Hematopoietic multipotent progenitor cell treated with erythropoietin and hydrocortisone succinate and interleukin-3 and kit ligand, for 4 days (in vitro differentiated cells): ENCODE measurements at places on chromosomes 2 and 18.

DNA sequence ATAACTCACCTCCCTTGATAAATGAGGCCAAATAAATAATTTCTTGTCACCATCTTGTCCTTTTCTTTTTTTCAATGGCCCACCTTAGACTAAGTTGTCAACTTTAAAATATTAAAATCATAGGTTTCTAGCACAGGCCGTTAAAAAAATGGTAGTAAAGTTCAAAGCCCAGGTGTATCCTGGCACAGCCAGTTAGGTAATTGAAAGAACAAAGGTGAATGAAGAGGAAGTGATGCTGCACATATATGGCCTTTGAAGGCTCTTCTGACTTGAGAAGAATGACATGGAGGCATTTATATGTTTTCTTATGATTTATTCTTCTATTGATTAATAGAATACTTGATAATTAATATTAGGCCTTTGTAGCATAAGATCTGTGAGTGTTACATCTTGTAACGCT is 208.7 kb downstream of the PTPRM start:
- DNase-seq, result no peak

DNA sequence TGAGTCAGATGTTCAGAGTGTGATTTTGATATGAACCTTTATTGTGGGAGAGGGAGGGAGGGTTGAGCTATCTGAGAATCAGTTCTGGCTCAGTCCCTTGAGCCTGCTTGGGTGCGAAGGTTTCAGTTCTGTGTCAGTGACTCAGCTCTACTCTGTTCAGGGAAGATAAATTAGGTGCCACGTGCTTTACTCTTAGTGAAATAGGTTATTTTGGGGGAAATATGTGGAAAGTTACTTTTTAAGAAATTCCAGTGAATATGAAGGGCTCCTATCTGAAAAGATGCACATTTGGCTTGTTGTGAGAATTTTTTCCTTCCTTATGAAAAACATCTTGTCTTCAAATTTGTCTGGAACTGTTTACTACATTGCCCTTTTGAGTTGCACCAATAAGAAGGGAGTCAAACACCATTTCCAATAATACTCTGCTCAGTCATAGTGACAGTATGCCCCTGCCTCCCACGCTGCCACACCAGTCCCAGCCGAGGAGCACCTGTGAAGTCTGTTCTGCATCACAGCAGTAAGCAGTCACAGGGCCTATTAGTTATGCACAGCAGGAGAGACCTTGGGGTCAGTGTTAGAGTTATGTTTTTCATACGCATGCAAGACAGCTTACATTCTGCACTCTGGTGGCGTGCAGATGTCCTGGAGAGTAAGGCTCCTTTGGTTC is 32.8 kb upstream of the DNAH7 start:
- peak; percentile 83 for DNase-seq

DNA sequence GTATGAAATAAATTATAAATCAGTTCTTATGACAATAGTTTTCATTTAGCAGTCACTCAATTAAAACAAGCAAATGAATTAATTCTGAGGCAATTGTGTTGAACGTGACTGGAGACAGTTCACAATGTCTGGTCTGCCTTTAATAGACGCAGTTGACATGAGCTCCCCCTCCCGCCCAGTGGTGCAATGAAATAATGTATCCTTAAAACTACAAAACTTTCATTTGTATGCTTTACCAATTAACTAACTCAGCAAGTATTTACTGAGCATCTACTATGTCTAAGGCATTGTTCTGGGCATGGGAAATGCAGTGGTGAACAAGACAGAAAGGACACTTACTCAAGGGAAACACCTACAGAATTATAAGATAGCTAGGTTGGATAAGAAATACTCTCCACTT is 3.5 kb upstream of the DSC2 start:
- no peak for DNase-seq

- DNase-seq, result no peak
These were observed 205.7 kb upstream of the APCDD1 start for GRCh38 chr18:10248738-10249137.

DNA sequence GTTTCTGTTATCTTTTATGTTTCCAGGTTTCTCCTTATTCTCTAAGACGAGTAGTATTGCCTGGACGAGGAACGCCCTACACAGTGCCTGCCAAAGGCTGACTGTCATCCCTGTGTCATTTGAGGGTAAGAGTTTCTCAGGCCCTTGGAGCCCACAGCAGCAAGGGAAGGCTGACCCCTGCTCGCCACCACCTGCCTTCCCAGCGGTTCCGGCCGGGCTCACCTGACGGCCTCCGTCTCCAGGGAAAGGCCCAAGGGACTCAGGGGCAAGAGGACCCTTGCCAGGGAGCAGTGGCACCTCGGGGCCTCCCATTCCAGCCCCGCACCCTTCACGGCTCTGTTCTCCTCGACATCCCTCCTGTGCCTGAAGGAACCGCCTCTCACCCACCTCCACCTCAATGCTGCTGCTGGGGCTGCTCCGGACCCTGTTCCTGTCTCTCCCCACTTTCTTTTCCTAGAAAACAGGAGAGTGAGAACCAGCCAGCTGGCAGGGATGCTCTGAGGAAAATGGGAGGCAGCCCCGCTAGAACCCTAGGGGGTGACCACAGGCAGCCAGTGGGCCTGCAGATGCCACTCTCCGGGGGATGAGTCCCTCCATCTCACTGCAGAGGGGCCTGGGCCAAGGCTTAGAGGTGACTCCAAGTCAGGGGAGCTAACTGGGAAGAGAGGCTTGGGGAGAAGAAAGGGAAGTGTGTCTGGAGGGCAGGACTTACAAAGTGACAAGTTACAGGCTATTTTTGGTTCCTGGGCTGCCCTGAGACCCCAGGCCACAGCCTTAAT is 1.9 kb downstream of the LIMS2 start:
- no peak for DNase-seq

GRCh38 chr2:44547718-44548117 is 186.0 kb downstream of the CAMKMT start:
- peak; percentile 36 for DNase-seq

- no peak for DNase-seq
These were observed 60.1 kb downstream of the SPIRE1 start for GRCh38 chr18:12597760-12598159.

GRCh38 chr18:10579079-10579867 is 53.4 kb downstream of the NAPG start:
- no peak for DNase-seq

DNA sequence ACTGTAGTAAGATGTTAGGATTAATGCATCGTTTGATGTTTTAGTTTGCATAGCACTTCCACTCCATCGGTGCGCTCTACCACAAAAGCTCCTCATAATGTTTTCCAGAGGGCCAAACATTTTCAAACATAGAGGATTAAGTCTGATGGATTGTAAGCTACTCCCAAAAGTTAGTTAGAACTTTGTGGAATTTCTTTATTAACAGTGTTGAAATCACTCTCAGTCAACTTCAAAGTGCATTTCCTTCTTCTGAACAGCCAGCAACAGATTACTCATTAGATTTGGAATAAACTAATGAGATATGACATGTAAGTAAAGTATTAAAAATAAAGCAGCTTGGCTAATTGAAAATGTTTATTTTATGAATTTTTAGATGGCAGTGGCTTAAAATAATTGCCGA is 30.1 kb upstream of the CTAGE1 start:
- DNase-seq, result no peak

GRCh38 chr2:163595028-163595427 is 140.8 kb downstream of the FIGN start:
- no peak for DNase-seq

GRCh38 chr18:38575023-38575422 is 1009.4 kb upstream of the CELF4 start:
- DNase-seq, result no peak

GRCh38 chr2:54772531-54772930 is 49.1 kb downstream of the EML6 start:
- DNase-seq, result no peak

DNA sequence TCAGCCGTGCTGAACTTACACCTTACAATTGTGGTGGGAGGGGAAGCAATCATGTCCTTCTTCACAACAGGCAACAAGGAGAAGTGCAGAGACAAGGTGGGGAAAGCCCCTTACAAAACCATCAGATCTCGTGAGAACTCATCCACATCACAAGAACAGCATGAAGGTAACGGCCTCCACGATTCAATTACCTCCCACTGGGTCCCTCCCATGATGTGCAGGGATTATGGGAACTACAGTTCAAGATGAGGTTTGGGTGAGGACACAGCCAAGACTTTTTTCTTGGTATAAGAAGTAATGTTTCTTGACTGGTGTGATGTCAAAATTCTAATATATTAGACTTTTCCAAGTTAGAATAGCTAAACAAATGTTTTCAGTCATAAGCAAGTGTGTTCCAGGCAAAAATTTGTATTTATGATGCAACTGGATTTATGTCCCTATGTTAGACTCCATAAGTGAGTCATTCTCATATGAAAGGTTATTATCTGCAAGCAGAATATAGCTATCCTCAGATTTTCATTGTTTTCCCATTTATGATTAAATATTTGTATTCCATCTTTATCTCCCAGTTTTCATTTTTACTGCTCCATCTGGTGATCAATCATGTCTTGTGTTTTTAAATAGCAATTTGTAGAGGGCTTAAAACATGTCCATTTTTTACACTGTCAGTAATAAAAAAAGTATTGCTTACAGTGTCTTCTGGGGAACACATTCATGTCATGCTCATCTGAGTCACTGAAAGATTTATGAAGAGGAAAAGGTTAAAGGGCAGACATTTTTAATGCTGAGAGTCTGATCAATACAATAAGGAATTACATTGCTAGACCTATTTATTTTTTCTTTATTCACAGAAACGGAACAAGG is 995.2 kb upstream of the CDH2 start:
- no peak for DNase-seq

- DNase-seq, result peak; percentile 35
These were observed 103.0 kb upstream of the STK17B start for GRCh38 chr2:196274387-196274809.

- DNase-seq, result no peak
These were observed 23.1 kb downstream of the DTNB start for GRCh38 chr2:25650256-25650655.
